ENCODE measurements at places on chromosomes 5 and 9. TPM values are rescaled to one million over a fixed set of nuclear protein-coding genes. Genes with fewer than 3 reads are reported as not detected.

GRCh38 chr9:34547960-34548611 lies 25.3 kb upstream of the ENHO start:
- DNase-seq, result peak; percentile 55

DNA sequence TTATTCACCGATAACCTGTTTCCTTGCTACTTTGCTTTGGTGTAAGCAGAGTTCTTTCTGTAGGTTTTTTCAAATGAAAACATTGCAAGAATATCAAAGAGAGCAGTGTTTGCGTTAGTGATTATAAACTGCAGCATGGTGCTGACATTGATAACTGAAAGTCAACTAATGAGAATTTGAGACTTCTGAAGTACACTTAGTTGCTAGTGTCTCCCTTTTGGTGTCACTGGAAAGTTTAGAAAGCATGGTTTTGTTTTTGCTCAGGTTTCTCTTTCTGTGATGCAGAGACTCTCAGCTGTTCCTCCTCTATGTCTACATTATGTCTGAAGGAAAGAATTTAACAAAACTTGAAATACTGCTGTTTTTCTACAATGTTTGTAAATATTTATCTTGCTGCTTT lies 80.2 kb upstream of the ZNF169 start:
- DNase-seq, result no peak

DNA sequence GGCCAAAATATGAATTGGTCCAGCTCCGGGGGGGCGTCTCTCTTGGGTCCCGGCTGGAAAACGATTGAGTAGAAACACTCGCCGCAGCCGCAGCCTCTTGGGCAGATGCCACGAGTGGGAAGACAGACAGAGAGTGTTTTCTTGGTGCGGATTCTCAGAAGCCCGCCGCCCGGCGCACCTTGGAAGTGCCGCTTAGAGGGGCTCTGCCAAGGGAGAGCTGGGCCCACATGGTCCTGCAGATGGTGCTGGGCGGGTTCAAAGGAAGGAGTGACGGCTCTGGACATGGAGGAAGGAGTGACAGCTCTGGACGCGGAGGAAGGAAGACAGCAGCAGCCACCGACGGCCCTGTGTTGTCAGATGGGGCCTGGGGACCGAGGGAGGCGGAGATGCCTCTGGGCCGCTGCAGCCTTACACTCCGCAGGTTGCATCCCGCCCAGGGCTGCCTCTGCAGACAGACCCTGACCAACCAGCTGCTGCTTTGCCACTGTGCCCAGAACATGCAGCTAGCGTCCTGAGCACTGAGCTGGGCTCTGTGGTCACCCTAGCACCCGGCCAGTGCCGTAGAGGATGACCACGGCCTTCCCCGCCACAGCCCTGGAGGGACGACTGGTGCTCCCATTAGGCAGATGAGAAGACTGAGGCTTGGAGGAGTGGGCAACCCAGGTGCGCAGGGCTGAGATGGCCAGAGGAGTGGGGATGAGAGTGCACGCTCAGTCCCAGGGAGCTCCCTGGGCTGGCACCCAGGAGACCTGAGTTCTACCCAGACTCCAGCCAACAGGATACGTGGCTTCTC lies 20.8 kb upstream of the QRFP start:
- no peak for DNase-seq

GRCh38 chr9:2788919-2789318 lies 55.0 kb downstream of the PUM3 start:
- DNase-seq, result no peak

The IFNE gene
- 2.0 TPM for total RNA-seq
